ENCODE measurements at places on chromosomes 6 and 20.

GRCh38 chr6:125930765-125931418 lies 25.7 kb upstream of the HINT3 start:
- no peak for DNase-seq

GRCh38 chr6:41306187-41306854 lies 19.8 kb upstream of the TREM1 start:
- no peak for DNase-seq

DNA sequence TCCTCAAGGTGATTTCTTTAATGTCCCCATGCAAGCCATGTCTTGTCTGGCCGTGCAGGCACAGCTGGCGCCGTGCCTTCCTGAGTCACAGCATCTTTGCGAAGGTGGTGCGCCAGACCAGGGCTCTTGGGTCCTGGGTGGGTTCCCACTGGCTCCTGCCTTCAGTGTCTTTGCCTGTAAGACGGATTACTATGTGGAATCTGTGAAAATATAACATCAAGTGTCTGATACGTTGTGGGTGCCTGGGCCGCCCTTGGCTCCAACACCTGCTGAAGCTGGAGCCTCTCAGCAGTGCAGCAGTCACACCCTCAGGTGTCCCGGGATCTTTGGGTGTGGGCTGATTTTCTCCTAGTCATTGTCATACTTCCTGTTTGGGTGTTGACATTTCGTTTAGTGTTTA lies 3.2 kb downstream of the OSBPL2 start:
- DNase-seq, result no peak

DNA sequence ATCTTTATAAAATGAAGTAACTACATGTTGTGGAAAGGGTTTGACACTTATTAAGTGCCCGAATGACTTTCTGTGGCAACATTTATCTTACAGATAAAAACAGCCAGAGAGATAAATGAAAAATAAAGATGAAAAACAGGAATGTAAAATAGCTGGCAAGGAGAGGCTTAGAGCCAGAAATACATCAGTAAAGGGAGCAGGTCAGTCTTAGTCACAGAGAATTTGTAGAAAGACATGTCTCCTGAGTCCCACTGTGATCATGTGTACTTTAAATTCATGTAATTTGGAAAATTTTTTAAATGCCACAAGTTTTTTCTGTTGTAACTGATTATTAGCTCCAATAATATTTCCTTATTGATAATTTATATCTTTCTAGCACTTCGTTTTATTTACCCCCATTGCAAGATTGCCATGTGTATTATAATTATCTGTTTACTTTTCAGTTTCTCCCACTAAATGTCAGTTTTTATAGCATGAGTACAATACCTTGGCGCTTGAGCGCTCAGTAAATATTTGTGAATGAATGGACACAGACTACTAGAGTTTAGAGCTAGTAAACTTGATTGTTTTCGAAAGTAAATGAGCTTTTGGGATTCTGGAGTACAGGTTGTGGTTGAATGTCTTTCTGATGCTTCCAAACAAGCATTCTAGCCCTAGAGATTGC lies 15.2 kb downstream of the TAB2 start:
- no peak for DNase-seq

DNA sequence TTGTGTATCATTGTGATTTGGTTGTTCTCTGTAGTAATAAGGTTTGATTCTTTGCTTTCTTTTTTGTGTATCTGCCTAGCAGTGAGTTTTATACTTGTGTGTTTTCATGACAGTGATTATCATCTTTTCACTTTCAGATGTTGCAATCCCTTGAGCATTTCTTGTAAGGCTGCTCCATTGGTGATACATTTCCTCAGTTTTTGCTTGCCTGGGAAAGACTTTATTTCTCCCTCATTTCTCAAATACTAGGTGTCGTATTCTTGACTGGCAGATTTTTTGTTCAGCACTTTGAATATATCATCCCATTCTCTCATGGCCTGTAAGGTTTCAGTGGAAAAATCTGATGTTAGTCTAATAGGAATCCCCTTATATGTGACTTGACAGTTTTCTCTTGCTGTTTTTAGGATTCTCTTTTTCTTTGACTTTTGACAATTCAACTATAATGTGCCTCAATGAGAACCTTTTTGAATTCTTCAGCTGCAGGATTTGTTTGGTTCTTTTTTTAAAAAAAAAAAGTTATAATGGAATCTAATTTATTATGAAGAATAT lies 31.1 kb upstream of the NUP153 start:
- DNase-seq, result no peak

- DNase-seq, result no peak
Measured at GRCh38 chr6:51972659-51973058, 114.8 kb downstream of the PKHD1 start.

- DNase-seq, result no peak
Measured at GRCh38 chr6:42512579-42512978, 51.2 kb upstream of the UBR2 start.

DNA sequence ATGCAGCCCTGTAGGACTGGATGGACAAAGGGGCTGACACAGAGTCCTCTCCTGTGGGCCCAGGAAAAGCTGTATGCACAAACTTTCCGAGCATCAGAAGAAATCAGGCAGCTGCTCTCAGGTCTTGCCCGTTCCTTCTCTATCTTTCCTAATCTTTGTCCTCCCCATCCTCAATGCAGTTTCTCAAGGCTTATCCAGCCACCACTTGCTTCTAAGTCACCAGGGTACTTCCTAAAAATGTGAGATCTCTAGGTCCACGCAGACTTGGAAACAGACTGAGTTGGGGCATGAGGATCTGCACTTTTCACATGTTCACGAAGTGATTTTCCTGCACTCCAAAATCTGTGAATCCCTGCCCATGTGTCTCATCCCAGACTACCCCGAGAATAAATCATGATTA lies 394.5 kb upstream of the SLC35B3 start:
- DNase-seq, result no peak
